ENCODE measurements at places on chromosomes 2 and 18.

DNA sequence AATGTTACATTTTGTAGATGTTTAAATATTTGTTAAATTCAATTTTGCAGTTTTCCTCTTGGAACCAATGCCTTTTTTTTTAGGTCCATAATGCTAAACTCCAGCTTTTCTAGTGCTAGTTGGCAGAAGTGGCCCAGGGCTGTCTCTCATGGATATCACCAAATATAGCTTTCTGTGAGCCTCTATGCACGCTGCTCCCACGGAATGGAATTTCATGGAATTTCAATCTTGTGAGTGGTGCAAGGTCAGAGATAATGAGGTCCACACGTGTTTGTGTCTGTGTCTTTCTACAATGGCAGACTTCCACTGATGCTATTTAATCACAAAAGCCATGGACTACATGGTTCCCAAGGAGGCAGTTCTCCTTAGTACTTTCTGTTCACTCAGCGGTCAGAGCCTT lies 191.5 kb upstream of the PARD3B start:
- no peak for DNase-seq

- no peak for DNase-seq
Observed at GRCh38 chr2:43370146-43370545, 143.7 kb upstream of the ZFP36L2 start.

DNA sequence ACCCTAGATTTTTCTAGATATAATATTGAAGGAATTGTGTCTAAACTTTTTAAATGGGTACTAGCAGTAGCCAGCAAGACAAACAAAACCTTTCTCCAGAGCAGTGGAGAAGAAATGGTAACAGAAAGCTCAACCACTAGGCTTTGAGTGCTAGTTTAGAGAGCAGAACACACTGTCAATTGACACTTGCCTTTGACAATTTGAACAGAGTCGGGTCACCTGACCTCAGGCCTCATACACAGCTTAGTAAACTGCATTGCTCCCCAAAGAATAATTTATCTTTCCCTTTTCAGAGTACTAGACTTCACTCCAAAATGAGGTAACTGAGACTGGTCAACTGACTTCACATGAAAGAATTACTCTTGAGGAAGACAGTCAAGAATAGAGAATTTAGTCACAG lies 48.6 kb downstream of the FIGN start:
- no peak for DNase-seq

DNA sequence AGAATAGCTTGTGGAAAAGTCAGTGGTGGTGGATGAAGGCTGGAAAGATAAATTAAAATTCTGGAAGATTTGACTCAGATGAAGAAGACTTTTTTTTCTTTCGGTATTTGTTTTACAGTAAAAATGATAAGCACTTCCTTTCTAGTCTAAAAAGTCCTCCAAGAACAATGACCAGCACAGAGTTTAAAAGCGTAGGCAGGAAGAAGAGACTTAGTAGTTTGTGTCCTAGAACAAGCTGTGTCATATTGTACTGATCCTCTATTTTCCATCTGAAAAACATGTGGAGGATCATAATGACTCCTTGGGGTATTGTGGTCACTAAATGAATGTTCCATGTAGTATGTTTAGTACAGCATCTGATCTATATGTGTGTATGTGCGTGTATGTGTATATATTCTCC lies 132.4 kb upstream of the FSHR start:
- no peak for DNase-seq

- DNase-seq, result no peak
Observed at GRCh38 chr18:79367480-79367879, 28.2 kb upstream of the NFATC1 start.

DNA sequence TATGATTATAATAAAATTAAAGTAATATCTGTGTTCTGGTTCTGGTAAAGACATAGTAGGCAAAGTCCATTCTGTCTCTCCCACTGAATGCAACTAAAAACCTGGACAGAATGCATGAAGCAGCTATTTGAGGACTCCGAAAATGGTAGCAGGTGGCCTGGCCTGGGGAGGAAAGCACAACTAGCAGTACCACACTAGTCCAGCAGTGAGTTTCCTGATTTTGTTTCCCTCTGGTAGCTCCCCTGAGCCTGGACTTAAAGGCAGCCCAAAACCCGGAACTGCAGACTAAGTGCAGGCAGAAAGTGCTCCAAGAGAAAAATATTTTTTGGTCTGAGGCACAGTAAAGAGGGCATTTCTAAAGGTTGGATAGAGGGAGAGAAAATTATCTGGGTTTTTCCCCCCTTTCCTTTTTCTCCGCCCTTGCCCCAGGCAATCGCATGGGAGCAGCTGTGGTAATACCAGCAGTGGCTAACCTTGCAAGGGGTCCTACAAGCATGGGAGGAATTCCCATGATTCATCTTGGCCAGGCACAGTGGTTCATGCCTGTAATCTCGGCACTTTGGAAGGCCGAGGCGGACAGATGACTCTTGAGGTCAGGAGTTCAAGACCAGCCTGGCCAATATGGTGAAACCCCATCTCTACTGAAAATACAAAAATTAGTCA lies 32.3 kb downstream of the ASXL2 start:
- DNase-seq, result no peak

DNA sequence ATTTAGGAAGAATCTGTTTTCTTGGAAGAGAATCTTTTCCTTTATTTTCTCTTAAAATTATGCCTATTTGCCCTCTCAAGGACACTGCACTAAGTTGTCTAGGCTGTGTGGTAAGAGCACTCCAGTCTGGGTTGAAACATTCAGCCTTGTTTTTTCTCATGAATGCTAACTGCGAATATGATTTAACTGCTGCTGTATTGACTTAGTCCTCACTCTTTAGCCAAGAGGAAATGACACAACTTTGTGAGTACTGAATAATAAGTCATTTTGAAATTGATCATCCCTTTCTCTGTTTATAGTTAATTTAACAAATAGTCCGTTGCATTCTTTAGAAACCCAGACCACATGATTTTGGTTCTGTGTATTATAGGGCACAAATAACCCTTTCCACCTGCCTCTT lies 4.5 kb upstream of the RND3 start:
- DNase-seq, result no peak

- DNase-seq, result no peak
Observed at GRCh38 chr2:236363711-236364277, 99.6 kb upstream of the ASB18 start.

DNA sequence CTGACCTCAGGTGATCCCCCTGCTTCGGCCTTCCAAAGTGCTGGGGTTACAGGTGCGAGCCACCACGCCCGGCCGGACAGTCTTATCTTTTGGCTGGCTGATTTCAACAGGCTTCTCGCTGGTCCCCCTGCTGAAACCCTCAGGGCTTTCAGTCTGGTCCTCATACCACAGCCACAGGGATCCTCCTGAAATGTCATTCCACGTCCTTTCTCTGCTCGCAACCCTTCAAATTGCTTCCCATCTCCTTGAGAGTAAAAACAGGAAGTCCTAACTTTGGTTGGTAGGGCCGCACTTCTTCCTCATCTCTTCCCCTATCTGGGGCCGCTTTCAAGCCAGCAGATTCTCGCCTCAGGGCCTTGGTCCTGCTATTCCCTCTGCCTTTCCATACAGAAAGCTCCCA lies 1.4 kb upstream of the CAB39 start:
- DNase-seq, result no peak

GRCh38 chr2:201273330-201273983 lies 13.1 kb downstream of the CASP8 start:
- DNase-seq, result no peak
